ENCODE measurements at places on chromosomes 2 and 18.

- no peak for DNase-seq
Measured at GRCh38 chr2:225998116-225998515, 598.6 kb downstream of the NYAP2 start.

DNA sequence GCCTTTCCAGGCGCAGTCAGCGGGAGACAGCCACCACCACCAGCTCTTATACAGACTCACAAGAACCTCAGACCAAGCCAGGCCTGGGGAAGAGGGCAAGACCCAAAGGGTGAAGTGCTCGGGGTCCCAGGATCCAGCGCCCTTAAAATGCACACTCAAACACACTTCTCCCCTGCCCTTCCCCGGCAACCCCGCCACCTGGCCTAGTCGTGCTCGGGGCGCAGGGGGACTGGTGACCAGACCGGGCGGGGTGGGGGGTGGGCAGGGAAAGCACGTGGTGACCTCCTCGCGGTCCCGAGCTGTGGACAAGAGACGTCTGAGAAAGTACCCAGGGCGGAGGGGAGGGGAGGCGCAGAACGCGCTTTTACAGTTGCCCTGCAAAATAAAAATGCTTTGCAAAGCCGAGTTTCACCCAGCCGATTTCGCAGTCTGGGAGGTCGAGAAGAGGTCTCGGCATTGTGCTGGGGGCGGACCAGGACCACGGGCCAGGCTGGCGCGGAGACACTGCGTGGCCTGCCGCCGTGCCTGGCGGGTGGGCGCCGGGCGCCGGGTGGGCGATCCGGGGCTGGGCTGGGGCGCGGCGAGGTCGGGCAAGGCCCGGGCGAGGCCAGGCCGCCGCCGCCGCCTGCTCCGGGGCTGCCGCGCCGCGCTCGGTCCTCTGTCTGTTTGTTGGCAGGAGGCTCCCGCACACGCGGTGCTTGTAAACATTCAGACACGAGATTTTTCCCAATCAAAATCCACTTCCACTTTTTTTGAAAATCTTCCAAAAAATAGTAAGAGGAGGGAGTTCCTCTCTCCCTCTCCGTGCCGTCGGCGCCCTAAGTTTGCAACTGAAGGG is 2.0 kb downstream of the BCL11A start:
- no peak for DNase-seq

GRCh38 chr2:147844697-147845410 is at the start of gene ACVR2A:
Gene ACVR2A (plus strand): TSS chr2:147845029. CDS start chr2:147845153, 124 bp downstream.
- peak; percentile 18 for DNase-seq

GRCh38 chr2:154720651-154721050 is 22.2 kb downstream of the KCNJ3 start:
- DNase-seq, result no peak

DNA sequence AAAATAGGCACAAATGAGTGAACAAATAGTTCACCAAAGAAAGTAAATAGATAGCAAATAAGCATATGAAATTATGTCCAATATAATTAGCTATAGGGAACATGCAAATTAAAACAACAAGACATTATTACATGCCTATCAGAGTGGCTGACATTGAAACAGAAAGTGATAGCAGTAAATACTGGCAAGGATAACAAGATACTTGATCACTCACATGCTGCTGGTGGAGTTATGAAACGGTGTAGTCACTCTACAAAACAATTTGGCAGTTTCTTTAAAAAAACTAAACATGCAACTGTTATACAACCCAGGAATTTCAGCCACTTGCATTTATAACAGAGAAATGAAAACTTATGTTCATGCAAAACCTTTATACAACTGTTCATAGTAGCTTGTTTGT is 439.2 kb upstream of the ACVR2A start:
- DNase-seq, result no peak

GRCh38 chr18:26091047-26091630 is 726 bp upstream of the SS18 start:
- no peak for DNase-seq

DNA sequence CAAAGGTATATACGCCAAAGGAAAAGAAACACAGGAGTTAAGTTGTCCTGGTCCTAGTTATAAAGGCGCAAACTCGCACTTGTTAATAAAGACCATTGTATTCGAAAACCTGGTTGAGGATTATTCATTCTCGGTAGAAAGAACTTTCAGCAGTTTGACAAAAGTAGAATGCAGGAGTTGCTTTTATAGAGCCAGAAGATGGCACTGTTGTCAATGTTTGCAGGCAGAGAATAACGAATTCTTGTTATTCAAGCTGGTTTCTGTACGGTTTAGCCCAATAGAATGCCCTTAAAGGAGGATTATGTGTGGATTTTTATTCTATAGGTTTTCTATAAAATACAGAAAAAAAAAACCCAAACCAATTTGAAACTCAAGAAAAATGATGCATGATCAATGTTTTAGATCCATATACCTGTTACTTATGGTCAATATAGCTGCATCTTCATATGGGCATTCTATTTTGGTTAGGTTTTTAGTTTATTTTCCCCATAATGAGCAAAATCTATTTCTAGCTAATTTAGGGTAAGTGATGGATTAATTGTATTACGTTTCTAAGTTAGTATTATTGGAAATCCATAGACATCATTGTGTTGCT is 510.3 kb downstream of the PLCL1 start:
- no peak for DNase-seq

DNA sequence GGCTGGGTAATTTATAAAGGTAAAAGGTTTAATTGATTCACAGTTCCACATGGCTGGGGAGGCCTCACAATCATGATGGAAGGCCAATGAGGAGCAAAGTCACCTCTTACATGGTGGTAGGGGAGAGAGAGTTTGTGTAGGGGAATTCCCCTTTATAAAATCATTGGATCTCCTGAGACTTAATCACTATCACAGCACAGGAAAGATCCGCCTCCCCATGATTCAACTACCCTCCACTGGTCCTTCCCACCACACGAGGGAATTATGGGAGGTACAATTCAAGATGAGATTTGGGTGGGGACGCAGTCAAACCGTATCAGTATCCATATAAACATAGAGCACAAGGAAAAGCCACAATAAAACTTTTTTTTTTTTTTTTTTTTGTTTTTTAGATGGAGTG is 172.6 kb upstream of the PIEZO2 start:
- DNase-seq, result no peak

DNA sequence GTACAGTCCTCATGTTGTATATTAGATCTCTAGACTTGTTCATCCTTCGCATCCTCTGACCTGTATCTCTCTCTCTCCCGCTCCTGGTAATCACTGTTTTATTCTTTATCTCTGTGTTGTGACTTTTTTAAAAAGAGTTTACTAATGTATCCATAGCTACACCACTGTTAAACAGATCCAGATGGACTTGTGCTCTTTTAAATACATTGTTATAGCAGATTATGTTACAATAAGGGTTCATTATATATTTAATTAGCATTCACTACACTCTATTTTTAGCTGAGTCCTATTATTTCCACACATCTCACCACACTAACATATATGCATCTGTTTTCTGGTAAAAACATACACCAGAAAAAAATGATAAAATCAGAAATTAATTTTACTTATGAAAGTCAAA is 90.5 kb downstream of the RBM43 start:
- no peak for DNase-seq

DNA sequence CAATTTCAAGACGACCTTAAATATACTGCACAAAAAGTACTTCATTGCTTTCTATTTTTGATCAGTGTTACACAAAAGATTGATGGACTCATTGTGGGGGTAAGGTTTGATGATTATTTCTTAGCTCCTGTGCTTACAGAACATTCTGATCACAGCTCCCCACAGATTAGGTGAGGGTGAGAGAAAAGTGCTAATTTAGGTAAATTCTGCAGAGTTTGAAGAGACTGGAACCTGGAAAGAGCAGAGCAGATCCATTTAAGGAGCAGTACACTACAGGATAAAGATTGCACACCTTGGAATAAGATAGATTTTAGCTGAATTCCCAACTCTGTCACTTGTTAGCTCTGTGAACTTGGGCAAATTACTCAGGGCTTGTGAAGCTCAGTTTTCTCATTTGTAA is 291.9 kb upstream of the CDH7 start:
- no peak for DNase-seq

DNA sequence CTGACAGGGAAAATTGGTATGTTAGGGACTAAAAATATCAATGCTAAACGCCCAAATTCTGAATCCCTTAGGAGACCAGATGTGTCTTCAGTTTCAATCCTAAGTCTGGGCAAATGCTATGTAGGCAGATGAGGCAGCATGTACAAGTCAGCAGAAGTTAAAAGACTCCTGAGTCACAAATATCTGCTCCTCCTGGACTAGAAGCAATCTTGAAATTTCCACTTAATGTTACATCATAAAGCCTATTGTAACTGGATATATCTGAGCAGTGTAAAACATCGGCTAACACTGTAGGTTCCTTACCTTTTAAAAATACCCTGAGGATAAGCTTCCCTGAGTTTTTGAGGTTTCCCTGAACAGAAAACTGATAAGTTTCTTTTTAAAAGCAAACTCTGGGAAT is 1087.6 kb upstream of the PIK3C3 start:
- DNase-seq, result no peak

DNA sequence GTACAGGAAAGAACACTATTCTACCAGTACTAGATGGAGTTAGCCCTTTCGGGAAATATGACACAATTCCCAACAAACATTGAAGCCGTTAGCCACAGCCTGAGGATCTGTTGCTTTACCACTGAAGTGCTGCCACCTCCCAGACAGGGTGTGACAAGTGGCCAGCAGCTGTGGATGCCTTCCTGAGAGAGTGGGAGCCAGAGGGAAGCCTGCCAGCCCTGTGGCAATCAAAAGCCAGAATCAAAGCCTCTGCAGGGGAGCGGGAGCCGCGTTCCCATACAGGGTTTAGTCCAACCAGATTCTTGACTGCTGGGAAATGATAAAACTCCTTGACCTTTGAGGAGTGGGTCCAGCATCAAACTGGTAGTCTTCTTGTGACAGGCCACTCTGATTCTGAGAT is 38.0 kb downstream of the SLC4A1AP start:
- DNase-seq, result no peak

DNA sequence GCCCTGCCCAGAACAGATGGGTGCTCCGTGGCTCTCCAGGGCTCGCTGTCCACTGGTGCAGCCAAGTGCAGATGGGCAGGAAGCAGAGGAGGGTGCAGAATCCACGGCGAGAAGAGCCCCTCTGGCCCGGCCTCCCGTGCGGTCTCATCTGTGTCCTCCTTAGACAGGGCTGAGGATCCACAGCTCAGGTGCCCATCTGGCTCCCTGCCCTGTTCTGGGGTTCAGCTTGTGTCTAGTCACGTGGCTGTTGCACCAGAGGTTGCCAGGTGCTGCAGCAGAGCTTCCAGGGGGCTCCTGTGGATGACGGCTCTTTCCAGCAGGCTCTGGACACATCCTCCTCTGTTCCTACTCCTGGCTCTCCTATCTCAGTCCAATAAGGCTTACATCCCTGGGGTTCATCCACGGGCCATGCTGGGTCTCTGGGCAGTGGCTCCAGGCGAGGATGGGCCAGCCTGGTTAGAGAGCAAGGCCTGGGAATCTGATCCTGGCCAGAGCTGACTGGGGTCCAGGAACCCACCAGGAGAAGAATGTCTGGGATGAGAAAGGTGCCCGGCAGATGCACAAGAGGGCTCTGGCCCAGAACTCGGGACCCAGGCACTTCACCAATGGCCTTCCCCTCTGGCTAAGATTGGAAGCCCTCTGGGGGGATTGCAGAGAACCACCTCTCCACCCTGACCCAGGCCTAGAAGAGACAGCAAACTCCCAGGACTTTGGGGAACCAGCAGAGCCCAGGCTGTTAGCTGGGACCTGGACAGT is 116.3 kb upstream of the ID2 start:
- no peak for DNase-seq

GRCh38 chr2:105307146-105307545 is 22.4 kb downstream of the TGFBRAP1 start:
- no peak for DNase-seq

DNA sequence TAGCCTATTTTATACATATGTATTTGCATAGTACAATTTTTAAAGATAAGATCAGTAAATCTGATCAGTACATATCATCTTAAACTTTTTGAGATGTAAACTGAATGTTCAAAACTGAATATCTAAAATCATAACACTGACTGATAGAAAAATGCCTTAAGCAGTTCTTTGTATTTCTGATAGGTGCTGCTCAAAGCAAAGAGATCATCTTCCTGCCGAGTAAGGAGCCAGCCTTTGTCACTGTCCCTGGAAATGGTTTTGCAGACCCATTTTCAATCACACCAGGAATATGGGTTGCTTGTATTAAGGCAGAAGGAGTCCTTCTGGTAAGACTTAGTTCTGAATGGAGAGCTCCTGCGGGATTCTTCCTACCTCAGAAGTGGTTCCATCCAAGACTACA is 135.0 kb downstream of the LAMA3 start:
- no peak for DNase-seq

DNA sequence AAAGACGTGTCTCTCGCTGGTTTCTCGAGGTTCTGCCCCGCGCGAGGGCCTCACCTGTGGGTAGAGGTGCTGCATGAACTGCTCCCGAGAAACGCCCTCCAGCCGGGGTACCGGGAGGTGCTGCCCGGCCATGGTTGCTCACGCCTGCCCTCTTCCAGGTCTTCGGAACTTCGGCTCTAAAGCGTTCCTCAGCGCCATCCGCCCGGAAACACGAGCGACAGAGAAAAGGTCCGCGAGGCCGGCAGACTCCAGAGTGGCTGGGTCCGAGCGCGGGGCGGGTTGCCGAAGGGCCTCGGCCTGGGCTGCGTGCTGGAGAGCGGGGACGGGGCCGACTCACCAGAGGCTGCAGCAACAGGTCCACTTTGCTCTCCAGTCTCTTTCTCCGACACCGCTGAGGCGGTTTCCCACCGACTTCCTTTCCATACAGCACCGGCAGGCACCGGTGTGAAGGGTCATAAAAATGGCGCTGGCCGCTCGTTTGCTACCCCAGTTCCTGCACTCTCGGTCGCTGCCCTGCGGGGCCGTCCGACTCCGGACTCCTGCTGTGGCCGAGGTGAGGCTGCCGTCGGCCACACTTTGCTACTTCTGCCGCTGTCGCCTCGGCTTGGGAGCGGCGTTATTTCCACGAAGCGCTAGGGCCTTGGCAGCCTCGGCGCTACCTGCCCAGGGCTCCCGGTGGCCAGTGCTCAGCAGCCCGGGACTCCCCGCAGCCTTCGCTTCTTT is at the start of the genes MAIP1 and TYW5:
Gene MAIP1 (plus strand): TSS at position 244 of the 723 bp plus-strand sequence. CDS start 217 bp downstream, at position 461.
Gene TYW5 (minus strand): TSS at position 153 of the 723 bp plus-strand sequence. CDS start 21 bp downstream, at position 132.
- peak; percentile 71 for DNase-seq

DNA sequence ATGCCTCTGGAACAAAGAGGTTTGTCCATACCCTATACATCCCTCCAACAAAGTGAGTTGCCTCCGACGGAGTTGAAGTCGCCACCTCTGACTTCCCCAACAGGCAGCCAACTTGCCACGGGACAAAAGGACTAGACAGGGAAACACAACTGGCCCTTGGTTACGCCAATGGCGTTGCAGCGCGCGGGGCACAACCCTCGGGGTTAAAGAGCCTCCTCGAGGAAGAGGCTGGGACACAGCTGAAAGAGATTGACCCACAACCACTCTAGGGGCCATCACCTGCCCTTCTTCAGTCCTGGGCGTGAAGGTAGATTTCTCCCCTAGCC is 545 bp downstream of the GTF3C2 start:
- no peak for DNase-seq

DNA sequence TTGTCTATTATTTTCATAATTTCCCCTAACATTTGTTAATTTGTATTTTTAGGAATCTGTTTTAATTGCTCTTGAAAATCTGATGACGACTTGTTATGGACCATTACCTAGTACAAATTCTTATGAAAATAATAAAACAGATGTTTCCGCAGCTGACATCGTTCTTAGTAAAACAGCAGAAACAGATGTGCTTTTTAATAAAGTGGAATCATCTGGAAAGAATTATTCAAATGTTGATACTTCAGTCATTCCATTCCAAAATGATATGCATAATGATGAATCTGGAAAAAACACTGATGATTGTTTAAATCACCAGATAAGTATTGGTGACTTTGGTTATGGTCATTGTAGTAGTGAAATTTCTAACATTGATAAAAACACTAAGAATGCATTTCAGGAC is 69.9 kb downstream of the PMS1 start:
- no peak for DNase-seq

GRCh38 chr2:69964353-69964841 is 3.0 kb upstream of the ASPRV1 start:
- no peak for DNase-seq

Measured in activated T-cell treated with anti-CD3 and anti-CD28 coated beads for 48 hours (primary cell).